NCI-H510A treated with DMSO at 0.1 percent for 48 hours (cell line): ENCODE measurements at places on chromosomes 3 and 15.

- no peak for DNase-seq
Measured at GRCh38 chr3:133424937-133425869, 25.3 kb downstream of the BFSP2 start.

- no peak for DNase-seq
Measured at GRCh38 chr3:69095636-69096035, 10.9 kb downstream of the ARL6IP5 start.

- DNase-seq: no peak
Measured at GRCh38 chr3:54261141-54261540, 138.8 kb downstream of the CACNA2D3 start.

GRCh38 chr15:82111918-82112317, 66.1 kb upstream of the MEX3B start:
- no peak for DNase-seq

DNA sequence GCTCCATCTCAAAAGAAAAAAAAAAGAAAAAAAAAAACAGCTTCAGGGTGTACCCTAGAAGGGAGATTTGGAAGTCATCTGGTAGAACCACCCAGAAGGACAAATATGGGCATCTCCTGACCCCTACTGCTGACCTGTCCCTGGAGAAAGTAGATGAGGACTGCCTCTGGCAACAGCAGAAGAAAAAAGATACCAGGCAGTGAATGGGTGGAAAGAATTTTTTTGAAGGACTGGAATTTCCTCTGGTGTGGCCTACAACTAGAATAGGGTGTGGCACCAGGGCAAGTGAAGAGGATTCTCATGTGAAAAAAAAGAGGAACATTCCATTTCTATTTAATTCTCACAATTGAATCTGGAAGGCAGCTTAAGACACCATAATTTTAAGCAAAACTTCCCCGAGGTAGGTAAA, 3.1 kb downstream of the ANXA2 start:
- no peak for DNase-seq

- no peak for DNase-seq
Measured at GRCh38 chr3:65500398-65501306, 538.1 kb downstream of the MAGI1 start.

DNA sequence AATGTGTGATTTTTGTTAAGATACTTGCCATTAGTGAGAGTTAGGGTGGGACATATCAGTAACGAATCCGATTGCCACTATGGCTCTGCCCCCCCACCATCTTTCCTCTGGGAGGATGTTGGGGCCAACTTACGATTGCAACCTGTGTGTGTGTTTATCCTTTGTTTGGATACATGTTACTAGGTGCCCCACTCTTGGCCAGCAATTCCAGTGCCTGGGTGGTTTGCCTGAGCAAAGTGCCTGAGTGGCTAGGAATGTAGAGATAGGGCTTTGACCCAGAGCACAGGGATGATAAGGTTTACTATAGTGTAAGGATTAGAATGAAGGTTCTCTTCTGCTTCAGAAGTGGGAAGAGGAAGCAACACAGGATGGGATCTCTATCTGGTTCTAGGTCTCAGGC, 231.8 kb downstream of the TP63 start:
- no peak for DNase-seq

GRCh38 chr15:60021589-60022378, 17.7 kb downstream of the FOXB1 start:
- no peak for DNase-seq

DNA sequence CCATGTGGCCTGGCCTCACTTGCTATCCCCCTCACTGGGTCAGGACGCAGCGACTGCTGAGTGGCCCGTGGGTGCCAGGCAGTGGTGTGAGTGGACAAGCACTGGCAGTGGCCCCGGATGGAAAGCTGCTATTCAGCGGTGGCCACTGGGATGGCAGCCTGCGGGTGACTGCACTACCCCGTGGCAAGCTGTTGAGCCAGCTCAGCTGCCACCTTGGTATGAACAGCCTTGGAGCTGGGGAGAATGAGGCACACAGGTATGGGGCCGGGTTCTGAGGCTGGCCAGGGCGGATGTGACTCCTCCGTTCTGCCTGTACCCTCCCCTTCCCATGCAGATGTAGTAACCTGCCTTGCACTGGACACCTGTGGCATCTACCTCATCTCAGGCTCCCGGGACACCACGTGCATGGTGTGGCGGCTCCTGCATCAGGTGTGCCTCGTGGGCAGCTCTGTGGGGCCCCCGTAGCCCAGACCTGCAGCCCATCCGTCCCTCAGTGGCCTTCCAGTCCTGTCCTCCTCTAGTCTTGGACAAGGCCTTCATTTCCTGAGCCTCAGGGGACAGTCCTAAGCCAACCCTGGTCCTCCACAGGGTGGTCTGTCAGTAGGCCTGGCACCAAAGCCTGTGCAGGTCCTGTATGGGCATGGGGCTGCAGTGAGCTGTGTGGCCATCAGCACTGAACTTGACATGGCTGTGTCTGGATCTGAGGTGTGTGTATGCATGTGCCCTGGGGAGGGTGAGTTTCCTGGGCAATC, 28.2 kb downstream of the NBEAL2 start:
- DNase-seq: no peak

DNA sequence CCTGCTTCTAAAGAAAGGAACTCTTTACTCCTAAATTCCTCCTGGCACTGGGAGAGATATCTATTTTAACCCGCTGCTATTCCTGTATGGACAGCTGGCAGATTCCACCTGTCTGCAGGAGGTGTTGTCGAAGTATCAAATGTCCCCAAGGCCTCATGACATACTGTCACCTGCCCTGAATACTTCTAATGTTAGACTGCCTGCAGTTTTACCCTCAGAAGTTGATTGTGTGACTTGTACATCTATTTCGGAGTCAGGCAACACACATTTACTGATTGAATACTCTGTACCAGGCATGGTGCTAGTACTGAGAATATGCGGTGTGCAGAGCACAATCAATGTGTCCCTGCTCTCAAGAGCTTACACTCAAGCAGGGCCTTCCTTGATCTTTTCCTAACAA, 38.6 kb downstream of the PDZRN3 start:
- DNase-seq: peak; percentile 40

DNA sequence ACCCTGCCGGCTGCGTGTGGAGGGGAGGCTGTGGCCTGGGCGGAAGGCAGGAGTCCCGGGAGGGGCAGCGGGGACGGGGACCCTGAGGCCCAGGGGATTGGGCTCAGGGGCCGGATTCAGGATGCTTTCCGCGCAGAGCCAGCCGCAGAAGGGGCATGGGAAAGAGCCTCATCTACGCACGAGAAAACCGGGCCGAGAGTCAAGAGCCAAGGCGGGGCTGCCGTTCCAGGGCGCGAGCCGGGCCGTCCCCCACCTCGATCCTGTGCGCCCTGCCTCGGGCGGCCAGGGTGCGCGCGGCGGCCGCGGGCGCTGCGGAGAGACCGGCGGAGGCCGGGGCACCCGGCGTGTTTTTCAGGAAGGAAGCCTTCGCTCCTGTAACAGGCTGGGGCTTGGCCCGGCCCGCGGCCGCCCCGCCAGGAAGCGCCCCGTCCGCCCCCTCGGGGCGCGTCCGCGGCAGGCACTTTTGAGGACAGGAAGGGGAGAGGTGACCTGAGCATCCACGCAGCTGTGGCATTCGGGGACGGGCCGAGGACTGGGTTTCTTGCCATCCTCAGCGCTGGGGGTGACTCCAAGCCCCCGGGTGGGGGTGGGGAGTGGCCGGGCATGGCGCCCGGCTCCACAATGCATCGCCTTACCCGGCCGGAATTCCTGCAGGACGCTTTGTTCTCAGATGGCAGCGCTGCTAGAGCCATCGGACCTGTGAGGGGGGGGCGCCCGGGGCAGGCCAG, 62.3 kb upstream of the GATA2 start:
- DNase-seq: no peak

DNA sequence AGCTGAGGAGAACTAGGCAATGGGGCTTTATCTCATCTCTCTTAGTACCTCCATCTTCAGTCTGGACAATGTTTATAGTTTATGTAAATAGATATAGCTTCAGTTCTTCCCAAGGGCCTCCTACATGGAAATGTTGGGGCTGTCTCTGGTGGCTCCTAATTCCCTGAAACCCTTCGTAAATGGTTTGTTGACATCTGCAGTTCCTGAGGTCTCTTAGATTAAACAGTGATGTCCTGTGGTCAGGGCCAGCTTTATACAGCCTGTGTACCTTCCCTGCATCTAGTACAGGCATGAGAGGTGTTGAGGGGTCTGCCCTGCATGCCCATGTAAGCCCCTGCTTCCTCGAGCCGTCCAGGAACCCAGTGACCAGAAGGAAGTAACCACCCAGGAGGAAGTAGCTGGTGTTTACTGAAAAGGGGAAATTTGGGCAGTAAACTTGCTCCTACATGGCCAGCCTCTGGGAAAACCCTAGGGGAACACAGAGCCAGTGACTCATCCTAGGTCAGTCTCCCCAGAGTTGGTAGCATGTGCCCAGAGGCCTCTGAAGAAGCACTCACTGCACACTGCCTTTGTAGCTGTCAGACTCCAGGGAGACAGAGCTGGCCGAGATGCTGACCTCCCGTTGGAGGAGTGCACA, 4.7 kb upstream of the TBC1D2B start:
- DNase-seq: no peak

DNA sequence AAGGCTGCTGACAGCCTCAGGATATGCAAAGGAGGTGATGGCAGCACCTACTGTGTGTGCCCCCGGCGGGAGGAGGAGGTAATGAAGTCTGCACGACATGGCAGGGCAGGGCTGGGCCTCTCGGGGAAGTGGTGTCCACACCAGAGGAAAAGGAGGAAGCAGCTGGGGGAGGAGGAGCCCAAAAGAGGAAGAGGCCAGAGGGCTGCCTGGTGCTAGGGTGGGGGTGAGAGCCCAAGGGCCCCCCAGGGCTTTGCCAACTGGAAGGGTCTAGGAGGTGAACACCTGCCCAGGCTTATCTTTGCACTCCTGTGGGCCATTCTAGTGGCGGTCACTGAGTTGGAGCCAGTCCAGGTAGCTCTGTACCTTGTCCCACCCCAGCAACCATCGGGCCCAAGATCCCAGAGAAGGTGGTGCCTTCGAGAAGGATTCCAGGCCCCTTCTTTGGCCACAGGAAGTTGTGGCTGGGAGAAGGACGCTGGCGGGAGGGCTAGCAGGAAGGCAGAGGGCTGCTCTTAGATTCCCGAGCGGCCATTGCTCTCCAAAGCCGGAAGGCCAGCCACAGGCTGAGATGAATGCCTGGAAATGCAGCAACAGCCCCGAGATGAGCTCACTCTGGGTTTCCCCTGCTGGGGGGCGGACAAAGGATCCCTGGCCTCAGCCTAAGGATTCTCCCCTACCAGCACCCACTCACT, 7.0 kb downstream of the GNAI2 start:
- no peak for DNase-seq

GRCh38 chr3:45186871-45187270, 39.2 kb downstream of the TMEM158 start:
- DNase-seq: no peak

DNA sequence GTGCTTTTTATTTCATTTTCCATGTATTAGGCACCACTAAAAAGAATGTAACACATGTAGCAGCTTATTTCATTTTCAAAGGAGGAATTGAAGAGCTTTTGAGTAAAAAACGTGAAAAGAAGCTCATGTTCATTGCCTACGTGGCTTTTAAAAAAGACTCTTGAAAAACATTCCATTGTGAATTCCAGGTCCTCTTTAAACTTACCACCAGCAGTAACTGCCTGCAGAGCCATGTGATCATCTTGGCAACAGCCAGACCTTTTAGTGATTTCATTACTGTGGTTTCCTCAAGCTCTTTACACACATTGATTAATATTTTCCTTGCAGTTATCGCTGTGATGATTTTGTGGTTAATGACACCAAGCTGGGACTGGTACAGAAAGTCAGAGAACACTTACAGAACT, 43.8 kb upstream of the FBXL22 start:
- no peak for DNase-seq

DNA sequence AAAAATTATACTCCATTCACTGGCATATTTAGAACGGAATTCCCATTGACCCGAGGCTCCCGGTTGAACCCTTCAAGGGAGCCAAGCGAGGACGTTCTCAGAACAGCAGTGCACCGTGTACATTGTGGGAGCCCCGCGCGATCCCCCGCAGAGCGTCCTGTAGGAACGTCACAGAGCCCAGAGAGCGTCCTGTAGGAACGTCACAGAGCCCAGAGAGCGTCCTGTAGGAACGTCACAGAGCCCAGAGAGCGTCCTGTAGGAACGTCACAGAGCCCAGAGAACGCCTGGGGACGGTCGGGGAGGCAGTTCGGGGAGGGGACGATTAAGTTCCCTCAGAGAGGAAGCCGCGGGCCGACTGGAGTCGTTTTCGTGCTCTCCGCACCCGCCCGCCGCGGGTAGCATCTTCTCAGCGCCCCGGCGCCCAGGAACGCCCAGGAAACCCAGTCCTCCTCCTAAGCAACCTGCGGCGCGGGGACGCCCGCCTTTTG, 506 bp upstream of the ATP1B3 start:
- peak; percentile 30 for DNase-seq

- DNase-seq: peak; percentile 93
Measured at GRCh38 chr3:182389071-182389815, 404.1 kb upstream of the ATP11B start.

- DNase-seq: peak; percentile 38
Measured at GRCh38 chr15:60840306-60840702, 361.4 kb upstream of the ICE2 start.

GRCh38 chr15:33398555-33398954, 87.8 kb downstream of the RYR3 start:
- DNase-seq: no peak

GRCh38 chr15:62935300-62936081, 107.1 kb upstream of the TPM1 start:
- peak; percentile 18 for DNase-seq

DNA sequence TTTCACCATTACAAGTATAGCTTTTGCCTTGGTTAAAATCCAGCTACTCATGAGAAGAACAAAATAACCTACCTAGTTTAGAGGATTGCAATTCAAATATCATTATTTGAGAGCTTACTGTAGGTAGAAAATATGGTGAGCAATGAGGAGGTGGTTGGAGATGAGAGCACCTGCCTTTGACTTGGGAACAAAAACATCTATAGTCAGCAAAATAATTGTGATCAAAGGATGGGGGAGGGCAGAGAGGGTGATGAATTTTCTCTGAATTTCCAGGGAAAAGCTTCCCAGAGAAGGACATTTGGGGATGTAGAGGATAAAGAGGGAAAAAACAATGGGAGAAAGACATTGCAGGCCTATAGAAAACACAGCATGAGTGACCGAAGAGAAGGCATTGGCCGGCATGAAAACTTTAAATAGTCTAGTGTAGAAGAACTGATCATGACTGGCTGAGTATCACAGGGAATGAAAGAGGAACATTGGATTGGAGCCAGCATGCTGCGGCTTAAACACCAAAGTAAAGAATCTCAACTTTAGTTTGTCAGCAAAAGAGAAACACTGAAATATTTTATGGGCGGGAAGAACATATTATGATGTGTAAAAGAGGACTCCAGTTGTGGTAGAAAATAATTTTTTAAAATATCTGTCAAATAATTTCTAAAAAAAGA, 581.3 kb downstream of the UNC13C start:
- DNase-seq: no peak

GRCh38 chr15:26620528-26621458, 152.1 kb downstream of the GABRB3 start:
- no peak for DNase-seq

GRCh38 chr3:17805461-17805940, 63.1 kb upstream of the TBC1D5 start:
- DNase-seq: no peak
